AG08395 (cell line): ENCODE measurements at places on chromosomes 3 and 15.

DNA sequence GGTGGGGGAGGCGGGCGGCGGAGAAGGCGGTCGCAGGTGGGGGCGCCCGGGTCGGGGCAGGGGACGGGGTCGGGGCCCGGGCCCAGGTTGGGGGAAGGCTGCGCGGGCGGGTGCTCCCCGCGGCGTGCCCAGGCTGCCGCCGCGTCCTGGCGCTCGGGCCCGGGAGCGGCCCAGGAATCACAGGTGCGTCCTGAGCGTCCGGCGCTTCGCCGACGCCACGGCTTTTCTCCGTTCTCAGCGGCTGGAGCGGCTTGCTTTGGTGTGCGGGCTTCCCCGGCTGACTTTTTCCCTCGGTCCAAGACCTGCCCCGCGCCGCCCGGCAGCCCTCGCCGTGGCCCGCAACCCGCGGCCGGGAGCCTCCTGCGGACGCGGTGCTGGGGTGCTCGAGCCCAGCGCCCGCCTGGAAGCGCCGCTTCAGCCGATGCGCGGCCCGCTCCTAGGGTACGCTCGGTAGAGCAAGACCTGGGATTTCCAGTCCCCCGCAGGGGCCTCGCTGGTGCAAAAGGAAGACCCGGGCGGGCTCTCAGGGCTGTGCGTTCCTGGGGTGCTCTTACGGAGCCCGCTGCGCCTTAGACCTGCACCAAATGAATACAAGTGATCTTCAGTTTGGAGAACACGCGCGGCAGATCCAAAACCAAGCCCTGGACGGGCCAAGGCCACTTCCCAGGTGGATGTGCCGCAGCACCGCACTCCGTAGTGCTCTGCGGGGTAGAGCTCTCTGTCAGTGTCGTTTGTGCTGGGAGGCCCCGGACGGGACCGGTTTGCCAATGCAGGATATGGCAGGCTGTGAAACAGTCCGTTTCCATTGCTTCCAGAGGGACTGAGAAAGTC, 639 bp downstream of the NIPA1 start:
- DNase-seq: no peak

DNA sequence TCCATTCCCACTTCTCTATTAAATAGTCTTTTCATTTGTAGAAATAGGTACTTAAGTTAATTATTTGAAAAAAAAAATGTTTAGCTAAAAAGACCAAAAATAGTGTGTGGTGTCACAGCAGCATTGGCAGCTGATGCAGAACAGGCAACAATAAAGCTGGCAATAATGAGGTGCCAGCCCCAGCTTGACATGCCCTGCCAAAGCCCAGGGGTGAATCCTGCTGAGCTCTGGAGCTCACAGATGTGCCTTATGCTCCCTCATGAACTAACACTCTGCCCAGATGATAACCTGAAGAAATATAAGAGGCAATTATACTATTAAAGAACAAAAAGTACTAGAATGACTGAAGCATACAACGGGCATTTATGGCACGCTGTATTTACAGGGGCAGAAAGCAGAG, 63.8 kb downstream of the IGSF11 start:
- no peak for DNase-seq

- DNase-seq: no peak
Measured at GRCh38 chr3:135967867-135968266, 2.3 kb downstream of the PPP2R3A start.

DNA sequence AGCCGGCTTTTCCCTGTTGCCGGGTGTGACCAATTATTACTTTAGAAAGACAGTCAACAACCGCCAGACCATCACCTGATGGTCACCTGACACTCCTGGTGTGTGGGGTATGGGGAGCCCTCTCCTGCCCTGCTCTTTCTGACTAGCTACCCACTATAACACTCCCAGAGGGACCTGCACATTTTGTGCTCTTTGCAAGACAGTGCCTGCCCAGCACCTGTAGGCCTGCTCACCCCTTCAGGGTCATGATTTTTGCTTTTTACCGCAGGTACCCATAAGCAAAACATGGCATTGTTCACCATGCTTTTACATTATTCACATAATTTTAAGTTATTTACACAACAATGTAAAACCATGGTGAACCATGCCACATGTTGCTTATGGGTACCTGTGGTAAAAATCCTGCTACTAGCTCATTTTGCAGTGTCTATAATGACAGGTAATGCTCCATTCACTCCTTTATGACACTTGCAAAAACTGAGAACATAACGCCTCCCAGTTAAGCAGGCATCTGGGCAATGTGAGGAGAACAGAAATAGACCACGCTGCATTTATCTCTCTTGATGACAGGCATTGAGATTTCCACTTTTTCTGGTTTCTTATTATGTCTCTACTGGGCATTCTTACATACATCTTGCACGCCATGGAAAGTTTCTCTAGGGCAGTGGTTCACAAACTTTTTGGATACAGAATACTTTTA, 9.9 kb downstream of the CCRL2 start:
- DNase-seq: no peak

- no peak for DNase-seq
Measured at GRCh38 chr3:71863563-71864190, 78.7 kb upstream of the PROK2 start.

GRCh38 chr3:155230382-155230781, 63.1 kb downstream of the STRIT1 start:
- DNase-seq: peak; percentile 53

GRCh38 chr15:96870580-96870979, 540.1 kb downstream of the NR2F2 start:
- no peak for DNase-seq

- no peak for DNase-seq
Measured at GRCh38 chr15:35061161-35061824, 23.8 kb downstream of the NANOGP8 start.

DNA sequence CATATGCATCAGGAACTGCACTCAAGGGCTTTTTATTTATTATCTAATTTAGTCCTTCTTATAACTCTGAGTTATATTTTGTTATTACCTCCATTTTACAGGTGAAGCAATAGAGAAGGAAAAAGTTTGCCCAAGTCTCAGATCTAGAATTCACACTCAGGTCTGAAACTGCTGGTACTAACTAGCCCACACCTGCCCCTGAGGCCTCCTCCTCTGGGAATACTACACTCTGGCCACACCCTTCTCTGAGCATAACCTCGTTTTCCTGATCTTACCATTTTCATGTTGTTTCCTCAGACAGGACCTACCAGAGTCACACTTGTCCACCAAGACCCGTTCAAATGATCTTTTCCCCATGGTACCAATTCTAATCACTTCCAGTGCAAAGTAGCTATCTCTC, 94.1 kb upstream of the CHRM5 start:
- DNase-seq: no peak

- DNase-seq: no peak
Measured at GRCh38 chr3:141408596-141408995, 40.3 kb downstream of the ZBTB38 start.

DNA sequence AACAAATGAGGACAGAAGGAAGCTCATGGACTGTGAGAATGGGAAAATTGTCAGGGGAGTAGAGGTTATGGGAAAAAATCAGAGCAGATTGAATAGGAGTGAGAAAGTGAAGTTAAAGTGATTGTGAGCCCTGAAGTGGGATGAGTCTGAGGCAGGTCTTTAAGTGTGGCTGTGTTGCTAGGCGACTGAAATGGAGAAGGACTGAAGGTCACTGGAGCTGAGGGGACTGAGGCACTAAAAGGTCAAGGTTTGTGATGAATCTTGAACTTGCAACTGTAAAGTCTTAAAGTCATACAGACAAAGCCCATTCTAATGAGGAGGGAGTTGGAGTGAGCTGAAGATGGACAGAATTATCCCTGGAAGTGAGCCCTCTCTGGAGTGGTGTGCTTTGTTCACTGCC, 518.9 kb downstream of the TUSC7 start:
- no peak for DNase-seq

- DNase-seq: no peak
Measured at GRCh38 chr3:25532431-25533162, 104.5 kb downstream of the RARB start.

DNA sequence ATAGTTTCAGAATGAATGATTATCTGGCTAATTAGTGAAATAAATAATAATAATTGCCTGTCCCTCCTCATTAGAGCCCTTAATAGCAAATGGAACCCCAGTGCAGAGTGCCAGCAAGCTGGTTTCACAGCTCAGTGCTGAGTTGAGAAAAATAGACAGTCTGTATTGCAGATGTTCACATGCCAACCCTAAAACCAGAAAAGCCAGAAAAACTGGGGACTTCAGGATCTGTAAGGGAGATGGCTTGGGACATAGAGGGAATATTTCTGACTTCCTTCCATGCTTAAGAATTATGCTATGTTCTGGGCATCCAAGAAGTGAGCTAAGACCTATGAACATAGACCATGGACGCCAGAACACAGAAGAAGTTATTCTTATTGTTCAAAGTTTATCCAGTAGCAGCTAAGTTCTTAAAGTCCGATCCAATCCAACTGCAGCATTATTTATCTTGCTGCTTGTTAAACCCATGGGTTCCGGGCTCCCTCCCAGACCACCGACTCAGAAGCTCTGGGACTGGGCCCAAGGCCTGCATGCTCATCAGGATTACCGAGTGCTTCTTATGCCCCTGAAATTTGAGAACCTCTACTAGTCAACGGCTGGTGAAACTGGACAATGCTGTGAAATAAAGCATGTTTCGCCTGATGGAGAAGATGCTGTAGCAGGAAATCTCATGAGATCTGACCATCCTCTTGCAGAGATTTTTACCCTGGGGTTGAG, 158.3 kb downstream of the FOXB1 start:
- DNase-seq: no peak

DNA sequence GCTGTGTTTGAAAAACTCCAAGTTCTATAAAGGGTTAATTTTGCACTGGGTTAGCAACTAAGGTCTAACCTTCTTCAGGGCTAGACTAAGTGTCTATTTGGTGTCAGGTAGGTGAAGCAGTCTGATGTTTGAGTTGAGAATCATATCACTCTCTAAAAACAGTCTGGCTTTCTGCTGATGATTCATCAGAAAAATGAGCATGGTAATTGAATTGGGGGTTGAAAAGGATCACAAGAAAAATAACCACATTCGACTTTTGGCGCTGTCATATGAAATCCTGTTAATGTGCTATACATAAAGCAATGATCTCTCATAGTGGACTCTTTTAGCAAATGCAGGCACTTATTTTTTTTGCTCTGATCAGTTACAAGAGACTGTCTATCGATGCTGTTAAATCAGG, 242.2 kb upstream of the AZI2 start:
- no peak for DNase-seq

DNA sequence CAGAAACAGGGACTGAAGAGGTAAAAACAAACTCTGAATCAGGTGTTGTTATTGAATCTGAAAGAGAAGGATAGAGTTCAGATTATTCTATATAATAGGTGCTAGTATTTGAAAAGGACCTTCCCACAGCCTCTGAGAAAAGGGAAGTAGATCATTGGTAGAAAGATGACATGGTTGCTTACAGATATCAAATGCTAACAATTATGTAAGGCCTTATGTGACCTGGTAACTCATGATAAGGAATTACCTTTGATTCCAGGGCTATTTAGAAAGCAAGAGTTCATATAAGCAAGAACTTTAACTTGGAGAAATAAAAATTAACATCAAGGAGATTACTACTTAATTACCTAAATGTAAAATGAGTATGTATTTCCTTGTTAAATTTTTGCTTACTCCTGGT, 7.6 kb downstream of the SLC27A2 start:
- no peak for DNase-seq

DNA sequence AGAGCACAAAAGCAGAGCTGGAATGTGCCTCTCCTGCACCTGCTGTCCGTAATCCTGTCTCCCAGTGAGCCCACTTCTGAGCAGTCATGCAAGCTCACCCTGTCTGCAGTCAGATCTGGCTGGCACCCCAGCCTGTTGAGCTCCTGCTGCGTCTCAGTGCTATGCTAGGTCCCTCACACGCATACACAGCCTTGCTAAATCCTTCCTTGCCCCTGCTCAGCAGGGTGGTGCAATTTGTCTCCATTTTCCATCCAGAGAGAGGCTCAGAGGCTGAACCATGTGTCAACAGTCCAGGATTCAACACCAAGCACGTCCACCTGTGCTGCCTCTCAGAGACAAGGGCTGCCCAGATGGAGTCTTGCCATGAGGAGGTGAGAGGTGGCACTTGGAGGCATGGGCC, 11.0 kb downstream of the POMGNT2 start:
- no peak for DNase-seq

DNA sequence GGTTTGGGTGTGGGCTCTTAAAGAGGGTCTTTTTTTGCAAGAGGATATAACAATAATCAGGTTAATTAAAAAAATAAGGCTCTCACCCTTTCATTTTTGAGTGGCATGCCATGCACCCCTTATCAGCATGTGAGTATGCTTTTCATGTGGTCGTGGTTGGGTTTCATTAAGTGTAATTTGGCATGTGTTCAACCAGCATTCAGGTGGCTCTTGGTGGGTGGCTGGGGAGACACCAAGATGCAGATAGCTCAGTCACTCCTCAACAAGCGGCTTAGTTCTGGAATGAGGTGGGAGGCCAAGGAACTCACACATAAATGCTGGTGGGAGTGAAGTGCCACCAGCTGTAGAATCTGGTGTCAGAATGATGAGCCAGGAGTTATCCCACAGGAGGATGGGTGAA, 66.8 kb downstream of the FLNB start:
- DNase-seq: no peak

DNA sequence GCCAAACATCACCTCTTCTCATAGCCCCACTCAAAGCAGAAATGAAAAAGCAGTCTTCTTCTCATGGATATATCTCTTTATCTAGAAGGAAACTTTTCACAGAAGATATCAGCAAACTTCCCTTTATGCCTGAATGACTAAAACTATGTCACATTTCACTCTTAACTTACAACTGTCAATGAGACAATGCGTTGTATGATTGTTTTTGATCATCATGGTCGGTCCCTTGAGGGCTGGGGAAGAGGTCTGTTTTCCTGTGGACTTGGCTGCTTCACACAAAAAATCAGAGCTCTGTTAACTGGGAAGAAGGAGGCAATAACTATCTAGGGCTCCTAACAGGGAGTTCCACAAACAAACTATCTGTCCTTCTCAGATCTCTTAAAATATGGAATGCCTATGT, 5.1 kb downstream of the NLGN1 start:
- no peak for DNase-seq

GRCh38 chr3:148005456-148005855, 596.3 kb downstream of the ZIC1 start:
- no peak for DNase-seq

GRCh38 chr3:164375995-164376394, 702.3 kb downstream of the SI start:
- DNase-seq: no peak

GRCh38 chr3:181176601-181177000, 187.1 kb upstream of the DNAJC19 start:
- DNase-seq: no peak
